ENCODE measurements at places on chromosomes 12 and 14. TPM values are rescaled to one million over a fixed set of nuclear protein-coding genes. Genes with fewer than 3 reads are reported as not detected.

DNA sequence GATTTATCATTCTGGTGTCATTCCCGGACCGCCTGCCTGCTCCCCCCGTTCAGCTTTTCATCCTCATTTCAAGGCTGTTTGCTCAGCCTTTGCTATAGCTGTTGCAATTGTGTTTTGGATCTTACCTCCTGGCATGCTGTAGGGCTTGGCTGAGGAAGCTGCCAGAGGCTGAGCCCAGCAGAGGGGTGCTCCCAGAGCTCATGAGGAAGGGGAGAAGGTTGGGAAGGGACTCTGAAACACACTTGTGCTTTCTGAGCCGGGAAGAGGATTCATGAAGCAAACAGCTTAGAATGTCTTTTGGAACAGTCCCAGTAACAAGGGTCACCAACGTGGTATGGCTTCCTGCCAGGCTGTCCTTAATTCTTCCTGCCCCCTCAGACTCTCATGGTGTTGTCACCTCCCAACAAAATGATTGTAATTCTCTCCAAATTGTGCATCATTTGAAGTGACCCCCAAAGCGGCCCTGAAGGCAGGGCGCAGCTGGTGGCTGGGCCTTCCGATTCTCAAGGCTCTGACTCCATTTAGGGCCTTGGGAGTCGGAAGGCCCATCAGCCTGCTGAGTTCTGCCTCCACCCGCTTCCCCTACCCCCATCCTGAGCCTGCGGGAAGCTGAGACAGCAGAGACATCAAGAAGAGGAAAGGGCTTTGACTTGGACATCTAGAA, 111.9 kb upstream of the ARHGAP5 start:
- DNase-seq: no peak

- no peak for DNase-seq
Measured at GRCh38 chr14:22837750-22838538, 1.6 kb downstream of the MMP14 start.

GRCh38 chr12:92175961-92176360, 30.3 kb upstream of the BTG1 start:
- no peak for DNase-seq

GRCh38 chr12:121217063-121217462, 7.1 kb downstream of the P2RX4 start:
- DNase-seq: no peak

DNA sequence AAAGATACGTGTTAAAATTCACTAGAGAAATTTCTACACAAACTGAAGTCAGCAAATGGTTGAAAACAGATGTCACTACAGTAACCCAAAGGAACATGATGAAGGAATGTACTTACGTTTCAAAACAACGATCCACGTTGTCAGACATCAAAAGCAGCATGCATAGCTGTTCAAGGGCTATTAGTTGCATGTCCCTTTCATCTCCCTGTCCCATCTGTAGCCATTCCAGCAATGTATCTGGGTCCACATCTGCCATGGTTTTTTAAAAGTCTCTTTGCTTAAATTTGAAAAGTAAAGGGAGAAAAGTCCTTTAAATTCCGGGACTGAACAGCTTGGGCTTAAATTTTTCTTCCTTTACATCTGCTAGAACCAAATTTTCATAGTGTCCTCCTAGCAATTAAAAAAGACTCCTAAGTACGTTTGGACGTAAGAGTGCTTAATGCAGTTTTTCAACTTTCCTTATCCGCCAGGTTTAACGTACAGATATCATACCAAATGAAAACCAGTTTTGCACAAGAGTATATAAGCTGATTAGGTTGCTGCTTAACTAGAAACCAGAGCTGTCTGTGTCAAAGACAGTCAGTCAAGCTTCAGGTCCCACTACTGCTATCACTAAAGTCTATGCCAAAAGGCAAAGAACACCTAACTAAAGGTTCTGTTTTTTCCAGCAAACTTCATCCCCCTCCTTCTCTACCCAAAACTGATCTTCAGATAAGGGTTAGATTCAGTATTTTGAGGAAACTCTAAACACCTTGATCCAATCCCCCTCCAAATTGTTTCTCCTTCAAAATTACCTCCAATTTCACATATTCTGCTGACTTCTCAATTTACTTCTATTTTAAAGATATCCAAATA, 1.7 kb downstream of the HECTD1 start:
- DNase-seq: no peak

DNA sequence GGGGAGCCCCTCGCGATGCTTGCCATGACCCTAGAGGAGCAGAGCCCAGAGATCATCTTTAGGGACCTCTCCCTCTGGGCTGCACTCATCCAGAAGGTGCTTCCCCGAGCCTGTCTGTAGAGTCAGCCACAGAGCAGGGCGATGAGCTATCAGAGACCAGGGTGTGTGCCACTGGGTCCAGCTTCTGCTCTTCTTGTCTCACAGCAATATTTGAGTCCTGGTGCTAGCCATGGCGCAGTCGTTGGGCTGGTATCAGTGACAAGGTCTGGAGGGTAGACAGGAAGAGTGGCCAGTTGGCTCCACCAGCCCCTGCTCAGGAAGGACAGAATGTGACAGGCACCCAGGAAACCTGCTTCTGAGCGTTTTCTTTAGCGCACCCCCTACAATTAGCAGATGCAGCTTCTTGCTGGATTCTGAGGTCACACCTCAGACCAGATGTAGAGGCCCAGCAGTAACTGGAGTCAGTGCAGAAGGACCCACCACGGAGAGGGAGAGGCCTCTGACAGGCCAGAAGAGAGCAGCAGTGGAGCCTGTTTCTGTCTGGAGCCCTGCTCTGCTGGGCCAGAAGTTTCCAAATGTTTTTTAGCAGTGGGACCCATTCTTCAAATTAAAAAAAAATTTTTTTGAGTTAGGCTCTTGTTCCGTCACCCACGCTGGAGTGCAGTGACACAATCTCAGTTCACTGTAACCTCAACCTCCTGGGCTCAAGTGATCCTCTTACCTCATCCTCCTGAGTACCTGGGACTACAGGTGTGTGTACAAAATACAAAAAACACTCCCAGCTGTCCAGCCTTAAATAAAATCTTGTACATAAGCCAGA, 23.7 kb downstream of the ANKRD9 start:
- no peak for DNase-seq

DNA sequence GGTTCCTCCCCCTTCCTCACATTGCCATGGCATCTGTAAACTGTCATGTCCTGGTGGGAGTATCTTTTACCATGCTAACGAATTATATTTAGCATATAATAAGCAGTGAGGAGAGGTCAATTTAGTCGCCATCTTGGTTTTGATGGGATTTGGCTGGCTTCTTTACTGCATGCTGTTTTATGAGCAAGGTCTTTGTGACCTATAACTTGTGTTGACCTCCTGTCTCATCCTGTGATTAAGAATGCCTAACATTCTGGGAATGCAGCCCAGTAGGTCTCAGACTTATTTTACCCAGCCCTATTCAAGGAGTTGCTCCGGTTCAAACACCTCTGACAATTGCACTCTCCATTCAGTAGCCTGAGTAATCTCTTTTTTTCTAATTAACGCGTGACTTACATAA, 2.1 kb upstream of the EIF4B start:
- no peak for DNase-seq

DNA sequence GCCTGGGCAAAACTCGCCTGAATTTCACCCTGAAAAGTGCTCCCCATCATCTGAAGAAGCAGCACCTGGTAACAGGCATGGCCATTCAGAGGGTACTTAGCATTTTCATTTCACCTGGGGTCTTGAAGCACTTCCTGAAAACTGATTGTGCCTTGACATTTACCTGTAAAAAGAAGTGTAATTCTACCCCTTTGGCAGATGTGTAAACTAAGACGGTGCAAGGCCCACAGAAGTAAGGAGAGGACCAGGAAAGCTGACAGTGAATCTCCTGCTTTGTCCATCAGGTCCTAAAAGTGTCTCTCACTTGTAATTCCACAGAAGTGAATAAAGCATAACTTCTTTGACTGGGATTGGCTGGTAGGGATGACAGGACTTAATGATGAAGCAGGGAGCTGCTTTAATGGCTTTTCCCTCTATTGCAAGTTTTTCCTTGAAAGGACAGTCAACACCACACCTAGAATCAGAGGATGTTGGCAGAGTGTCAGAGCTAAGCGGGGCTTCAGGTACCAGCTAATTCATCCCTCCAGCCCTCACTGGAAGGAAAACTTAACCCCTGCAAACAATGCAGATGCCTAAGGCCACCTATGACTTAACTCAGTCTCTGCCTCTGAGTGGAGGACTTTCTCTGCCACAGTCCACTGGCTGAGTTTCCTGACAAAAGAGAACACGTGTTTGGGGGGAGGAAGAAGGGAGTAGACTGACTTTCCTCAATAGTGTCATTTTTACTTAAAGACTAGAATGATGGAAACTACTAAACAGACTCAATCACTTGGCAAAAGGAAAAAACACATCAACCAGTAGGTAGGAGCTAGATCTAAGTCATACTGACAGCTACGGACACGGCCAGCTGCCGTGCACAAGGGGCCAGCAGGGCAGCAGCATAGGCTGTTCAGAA, 74.7 kb downstream of the NUAK1 start:
- DNase-seq: no peak

DNA sequence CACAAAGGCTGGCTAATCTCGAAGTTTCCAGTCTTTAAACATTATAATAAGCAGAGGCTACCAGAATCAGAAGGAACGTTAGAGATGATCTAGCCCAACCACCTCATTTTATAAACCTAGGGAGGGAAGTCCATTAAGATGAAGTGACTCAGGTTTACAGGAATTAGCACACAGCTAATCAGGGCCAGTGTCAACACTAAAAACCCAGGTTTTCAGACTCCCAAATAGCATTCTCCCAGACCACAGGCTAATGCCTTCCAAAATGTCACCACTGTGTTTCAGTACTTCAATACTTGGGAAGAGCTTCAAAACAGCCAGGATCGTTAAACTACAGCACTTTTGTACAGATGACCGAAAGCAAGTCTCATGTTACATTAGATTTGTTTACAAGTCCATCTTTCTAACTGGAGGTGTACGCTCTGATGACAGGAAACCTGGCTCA, 89.2 kb downstream of the FOXN3 start:
- DNase-seq: no peak

DNA sequence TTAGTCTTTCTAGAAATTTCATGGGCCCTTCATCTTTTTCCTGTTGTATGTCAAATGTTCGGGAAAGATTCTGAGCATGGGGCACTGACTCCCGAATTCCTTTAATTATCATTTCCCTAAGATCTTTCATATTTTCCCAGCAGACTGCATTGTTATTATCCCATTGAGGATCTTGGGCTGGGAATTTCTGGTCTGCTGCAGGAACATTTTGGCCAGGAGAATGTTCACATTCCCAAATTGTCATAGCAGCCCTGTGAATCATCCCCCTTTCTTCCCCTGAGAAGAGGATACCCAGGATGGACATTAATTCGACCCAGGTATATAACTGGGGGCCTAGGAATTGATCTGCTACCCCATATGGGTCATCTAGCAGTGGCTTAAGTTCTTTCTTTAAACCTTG, 112.5 kb downstream of the RIN3 start:
- DNase-seq: no peak

GRCh38 chr14:21924479-21924878, 250.9 kb upstream of the OR4E1 start:
- DNase-seq: no peak

DNA sequence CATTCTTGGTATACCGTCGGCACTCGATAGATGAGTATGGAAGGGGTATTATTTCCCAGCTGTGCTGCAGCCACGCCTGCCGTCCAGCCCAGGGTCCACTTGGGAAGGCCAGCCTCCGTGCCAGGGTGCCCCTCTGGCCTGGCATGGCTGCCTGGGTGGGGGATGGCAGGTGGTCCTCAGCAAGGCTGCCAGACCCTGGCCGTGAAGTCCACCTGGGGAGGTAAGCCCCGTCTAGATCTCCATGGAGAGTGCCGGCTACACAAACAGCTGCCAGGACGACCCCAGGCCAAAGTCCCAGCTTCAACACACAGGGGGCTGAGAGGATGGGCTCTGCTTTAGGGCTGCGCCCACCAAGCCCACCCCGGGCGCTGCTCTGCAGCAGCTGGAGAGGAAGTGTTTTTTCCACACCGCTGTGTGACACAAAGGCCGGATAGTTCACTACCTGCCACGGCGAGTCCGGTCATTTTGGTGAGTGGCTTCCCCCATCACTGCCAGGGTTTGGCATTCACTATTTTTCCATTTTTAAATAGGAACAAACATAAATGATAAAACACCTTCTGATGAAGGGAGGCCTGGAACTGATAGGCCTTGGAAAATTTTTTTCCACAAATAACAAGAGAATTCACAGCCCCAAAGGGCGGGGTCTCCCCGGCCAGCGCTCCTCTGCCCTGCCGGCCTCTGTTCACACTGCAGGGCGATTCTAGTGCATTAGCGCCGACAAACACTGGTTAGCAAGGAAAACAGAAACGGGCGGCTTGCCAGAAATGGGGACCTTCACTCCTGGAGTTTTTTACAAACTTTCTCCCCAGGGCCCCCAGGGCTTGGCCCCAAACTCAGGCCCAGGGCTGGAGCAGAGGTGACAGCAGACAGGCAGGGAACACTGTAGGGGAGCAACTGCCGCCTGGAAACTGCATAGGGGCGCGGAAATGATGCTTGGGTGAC, 161.5 kb downstream of the CALM1 start:
- no peak for DNase-seq

GRCh38 chr12:25197608-25198007, 2.6 kb downstream of the ETFRF1 start:
- no peak for DNase-seq

GRCh38 chr12:62866451-62867082, 68.4 kb downstream of the PPM1H start:
- no peak for DNase-seq

DNA sequence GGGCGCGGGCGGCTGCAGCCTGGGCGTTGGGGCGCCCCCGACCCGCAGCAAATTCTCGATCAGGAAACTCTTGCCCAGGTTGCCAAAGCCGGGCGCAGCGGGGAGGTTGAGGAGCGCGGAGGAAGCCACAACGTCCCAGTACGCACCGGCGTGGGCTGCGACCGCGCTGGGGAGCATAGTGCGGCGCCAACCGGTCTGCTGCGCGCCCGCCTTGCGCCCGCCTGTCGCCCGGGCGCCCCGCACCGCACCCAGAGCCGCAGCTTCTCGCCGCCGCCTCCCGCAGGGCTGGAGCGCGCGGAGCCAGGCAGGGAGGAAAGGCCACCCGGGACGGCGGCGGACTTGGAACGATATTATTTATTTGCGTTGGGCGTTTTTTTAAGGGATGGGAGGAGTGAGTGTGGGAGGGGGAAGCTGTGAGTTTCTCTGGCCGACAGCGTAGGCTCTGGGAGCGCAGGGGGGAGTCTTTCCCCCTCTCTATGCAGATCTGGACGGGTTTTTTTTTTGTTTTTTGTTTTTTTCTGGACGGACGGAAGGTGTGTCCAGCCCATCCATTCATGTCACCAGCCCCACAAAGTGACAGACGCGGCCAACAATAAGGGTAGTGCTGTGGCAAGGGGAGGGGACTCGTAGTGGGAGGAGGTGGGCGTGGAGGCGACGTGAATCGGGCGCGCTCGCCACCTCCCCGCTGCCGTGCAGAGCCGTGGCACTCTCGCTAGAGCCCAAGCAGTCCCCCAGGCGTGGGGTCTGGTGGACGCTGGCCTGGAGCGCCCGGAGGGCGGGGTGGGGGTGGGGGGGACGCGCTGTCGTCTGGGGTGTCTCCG, at the start of gene DBX2:
Gene DBX2 (minus strand): TSS at position 349 of the 821 bp plus-strand sequence. CDS start 172 bp downstream, at position 177.
- no peak for DNase-seq

- no peak for DNase-seq
Measured at GRCh38 chr12:9928607-9929006, 3.6 kb downstream of the CLEC2A start.

The DPF3 gene
- 27.3 TPM for total RNA-seq

The KLRF2 gene
- not detected for total RNA-seq

The PHETA1 gene
- 37.4 TPM for total RNA-seq

The PSME1 gene
- 140 TPM for total RNA-seq

Measured in Right ventricle myocardium inferior (tissue), 1 donor.